ENCODE measurements at places on chromosomes 4 and X.

- DNase-seq: no peak
Measured at GRCh38 chr4:36273276-36273675, 8.1 kb upstream of the DTHD1 start.

- DNase-seq: peak; percentile 44
Measured at GRCh38 chrX:113962343-113962742, 621.5 kb upstream of the HTR2C start.

GRCh38 chrX:151416579-151416978, 19.6 kb downstream of the VMA21 start:
- DNase-seq: no peak

GRCh38 chr4:168853770-168854169, 156.3 kb downstream of the CBR4 start:
- DNase-seq: no peak

- DNase-seq: peak; percentile 35
Measured at GRCh38 chr4:6354119-6354518, 84.5 kb downstream of the WFS1 start.

- peak; percentile 11 for DNase-seq
Measured at GRCh38 chrX:10090319-10090718, 66.5 kb upstream of the CLCN4 start.

- no peak for DNase-seq
Measured at GRCh38 chr4:121014544-121014943, 57.8 kb downstream of the NDNF start.

DNA sequence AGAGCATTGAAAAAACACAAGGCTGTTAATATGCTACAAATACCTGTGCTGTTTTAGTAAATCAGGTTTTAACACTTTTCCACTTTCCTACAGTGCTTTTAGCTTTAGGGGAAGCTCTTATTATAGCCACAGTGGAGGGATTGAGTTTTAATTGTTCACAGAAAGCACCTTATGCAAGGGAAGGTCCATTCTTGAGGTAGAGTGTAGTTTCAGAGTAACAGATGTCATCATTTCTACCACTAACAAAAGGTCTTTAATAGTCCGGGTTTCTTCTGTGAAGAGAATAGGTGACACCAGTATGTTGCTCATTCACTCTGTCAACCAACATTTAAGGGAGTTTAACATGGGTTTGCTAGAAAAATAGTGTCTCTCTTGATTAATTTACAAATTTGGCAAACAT, 104.4 kb downstream of the STIM2 start:
- no peak for DNase-seq

DNA sequence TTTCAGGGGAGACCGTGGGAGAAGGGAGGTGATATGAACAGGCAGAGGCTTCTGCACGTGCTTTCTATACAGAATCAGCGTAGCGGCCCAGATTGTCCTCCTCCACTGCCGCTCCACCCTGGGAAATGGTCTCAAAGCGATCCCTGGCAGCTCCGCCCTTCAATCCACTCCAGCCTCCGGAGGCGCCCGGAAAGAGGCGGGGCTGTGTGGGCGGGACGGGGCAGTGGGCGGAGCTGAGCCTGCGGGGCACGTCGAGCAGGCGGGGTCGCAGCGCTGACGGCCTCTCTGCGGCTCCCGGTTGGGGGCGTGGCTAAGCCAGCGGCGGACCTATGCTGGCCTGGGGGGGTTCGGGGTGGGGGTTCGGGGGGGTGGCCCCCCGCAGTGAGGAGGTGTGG, 210 bp upstream of the SMIM10L2A start:
- peak; percentile 86 for DNase-seq

- no peak for DNase-seq
Measured at GRCh38 chr4:100823066-100823992, 305.5 kb upstream of the EMCN start.

DNA sequence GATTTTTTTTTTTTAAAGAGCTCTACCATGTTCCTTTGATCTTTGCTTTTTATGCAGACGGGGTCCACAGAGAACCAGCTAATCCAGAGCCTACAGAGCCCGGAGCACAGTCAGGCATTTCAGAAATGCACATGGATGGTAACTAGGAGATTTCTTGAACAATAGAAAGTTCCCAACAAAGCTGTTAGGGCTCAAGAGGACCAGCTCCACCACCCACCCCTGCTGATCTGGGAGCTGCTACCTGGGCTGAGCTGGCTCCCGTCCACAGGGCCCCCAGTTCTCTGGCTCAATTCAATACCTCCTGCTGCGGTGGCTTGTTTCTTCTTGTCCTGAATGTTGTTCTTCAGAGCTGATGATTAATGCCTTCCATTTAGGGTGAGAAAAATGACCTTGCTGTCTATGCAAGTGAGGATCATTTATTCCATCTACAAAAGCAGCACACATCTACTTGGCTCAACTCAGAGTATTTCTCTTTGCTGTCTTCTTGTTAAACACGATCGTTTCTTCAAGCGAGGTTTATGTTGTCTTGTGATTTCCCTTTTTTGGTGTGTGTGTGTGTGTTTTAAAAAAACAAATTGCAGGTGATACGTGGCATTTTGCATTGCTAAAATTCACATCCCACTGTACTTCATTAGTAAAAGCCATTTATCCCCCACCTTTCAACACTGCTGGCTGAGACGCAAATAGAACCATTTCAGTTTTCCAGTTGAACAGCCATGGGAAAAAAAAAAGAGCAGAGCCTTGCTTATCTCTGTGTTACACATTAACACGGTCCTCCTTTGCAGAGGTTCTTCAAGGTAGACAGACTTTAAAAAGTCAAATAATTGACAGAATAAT, 31.3 kb downstream of the IGFBP7 start:
- no peak for DNase-seq

GRCh38 chr4:79087071-79087470, 147.8 kb upstream of the PAQR3 start:
- no peak for DNase-seq

- DNase-seq: peak; percentile 78
Measured at GRCh38 chr4:116358633-116359222, 726.6 kb downstream of the TRAM1L1 start.

GRCh38 chrX:118513120-118513898, 17.7 kb downstream of the DOCK11 start:
- DNase-seq: no peak

DNA sequence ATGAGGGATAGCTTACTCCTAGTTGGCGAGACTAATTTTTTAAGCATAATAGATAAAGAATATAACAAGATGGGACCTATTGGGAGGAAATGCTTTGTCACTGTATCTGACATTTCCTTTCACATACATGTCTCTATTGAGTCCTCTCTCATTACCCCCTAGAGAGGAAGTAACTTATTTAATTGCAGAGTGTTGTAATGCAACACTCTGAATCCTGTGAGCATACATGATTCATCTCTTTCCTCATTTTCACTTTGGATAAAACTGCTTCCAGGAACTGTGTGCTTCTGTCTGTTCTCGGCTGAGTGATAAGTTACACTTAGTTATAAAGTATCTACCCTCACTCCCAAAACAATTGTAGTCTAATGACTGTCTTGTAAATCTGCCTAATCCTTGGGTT, 266.1 kb upstream of the ANXA10 start:
- DNase-seq: peak; percentile 12

DNA sequence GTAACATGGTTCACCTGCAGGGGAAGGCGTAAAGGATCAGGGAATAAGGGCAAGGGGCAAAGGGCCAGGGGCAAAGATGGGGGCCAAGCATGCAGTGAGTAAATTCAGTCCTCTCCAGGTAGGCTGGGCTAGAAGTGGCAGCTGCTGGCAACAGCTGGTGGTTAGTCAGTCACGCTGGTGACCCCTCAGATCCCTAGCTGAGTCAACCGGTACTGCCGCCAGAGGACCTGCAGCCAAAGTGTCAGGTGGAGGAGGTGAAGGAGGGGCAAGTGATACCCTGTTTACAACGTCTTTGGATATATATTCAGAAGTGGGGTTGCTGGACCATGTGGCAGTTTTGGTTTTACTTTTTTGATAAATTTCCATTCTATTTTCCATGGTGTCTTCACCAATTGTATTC, 24.6 kb upstream of the NAP1L2 start:
- no peak for DNase-seq

DNA sequence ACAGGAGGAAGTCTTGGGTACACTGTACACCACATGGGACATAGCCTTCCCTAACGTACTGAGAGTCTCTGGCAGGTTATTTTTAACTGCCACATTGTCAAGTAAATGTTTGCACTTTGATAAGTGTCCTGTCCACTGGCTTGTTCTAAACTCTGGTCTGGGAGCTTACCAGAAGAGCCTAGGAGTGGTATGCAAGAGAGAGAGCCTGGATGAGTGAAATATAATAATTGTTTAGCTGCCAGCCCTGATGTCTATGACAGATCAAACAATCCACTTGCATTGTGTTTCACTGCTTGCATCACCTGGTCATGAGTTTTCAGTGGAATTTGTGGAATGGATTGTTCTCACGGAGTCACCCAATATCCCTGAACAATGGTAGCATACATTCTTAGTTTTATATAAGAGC, 91.6 kb downstream of the SHROOM3 start:
- no peak for DNase-seq

DNA sequence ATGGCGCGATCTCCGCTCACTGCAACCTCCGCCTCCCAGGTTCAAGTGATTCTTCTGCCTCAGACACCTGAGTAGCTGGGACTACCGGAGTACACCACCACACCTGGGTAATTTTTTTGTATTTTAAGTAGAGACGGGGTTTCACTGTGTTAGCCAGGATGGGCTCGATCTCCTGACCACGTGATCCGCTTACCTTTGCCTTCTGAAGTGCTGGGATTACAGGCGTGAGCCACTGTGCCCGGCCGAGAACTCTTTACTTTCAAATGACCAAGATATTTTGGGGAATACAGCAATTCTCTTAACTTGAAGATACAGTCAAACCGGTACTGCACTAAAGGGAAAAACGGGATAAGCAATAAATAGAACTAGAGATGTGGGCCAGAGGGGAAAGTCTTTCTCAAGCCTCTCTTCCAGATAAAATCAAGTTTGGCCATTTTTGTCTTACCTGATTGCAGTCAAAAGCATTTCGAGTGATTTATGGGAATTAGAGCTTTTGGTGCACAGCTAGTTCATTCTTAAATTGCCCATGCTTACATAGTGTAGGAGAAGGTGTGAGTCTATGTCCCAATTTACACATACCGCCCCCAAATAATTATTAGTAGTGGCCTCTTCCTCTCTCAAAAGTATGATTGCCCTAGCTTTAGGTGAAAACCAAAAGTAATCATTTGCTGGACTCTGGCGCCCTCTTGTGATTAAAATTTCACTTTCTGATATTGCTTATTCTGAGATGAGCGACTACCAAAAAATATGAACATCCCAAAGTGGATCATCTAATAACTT, 53.2 kb upstream of the ABCG2 start:
- DNase-seq: peak; percentile 62

GRCh38 chr4:176635372-176636261, 157.1 kb downstream of the VEGFC start:
- peak; percentile 24 for DNase-seq

- no peak for DNase-seq
Measured at GRCh38 chr4:109735566-109736365, 5.9 kb upstream of the PLA2G12A start.

Measured in NB4 (cell line).